ENCODE measurements at places on chromosomes 3 and 15.

GRCh38 chr3:188196232-188196990, 42.5 kb downstream of the LPP start:
- peak; percentile 53 for DNase-seq

DNA sequence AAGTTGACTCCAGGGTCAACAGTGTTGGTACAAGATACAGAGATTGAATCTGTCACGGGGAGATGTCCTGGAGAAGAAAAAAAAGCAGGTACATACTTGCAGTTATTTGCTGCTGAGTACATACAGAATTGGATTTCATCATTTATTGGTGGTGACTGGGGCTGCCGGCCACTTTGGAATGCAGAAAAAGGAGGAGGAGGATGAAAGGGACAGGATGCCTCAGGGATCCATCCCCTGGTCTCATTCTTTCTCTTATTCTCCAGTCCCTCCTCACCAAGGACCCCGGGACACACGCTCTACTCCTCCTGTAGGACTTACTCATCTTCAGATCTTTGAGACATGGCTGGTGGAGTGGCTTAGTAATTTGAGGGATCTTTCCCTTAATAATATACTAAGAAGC, 30.0 kb upstream of the MEIS2 start:
- no peak for DNase-seq

- DNase-seq: no peak
These were observed 8.2 kb upstream of the TMEM158 start for GRCh38 chr3:45234250-45234649.

- DNase-seq: no peak
These were observed 105.7 kb downstream of the LRTM1 start for GRCh38 chr3:54822206-54822605.

- no peak for DNase-seq
These were observed 848.8 kb upstream of the GBE1 start for GRCh38 chr3:82610236-82610635.

- DNase-seq: no peak
These were observed 121.2 kb downstream of the MECOM start for GRCh38 chr3:169542331-169542751.

DNA sequence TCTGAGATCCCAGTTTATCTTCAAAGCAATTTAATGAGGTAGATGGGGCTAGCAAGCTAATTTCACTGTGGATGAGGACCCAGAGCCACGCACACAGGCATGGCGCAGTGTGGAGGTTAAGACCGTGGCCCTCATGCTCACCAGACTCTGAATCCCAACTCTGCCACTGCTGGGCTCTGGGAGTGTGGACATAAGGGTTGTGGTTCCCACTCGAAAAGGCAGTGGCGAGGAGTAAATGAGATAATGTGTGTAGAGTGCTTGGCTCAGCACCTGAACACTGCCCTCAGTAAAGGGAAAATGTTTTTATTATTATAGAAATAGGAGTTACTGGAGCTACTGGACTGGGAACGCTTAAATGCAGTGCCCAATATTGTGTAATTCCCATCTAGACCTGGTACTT, 243.5 kb upstream of the TPM1 start:
- DNase-seq: no peak

- DNase-seq: no peak
These were observed 47.8 kb upstream of the ADGRG7 start for GRCh38 chr3:100561459-100562158.

DNA sequence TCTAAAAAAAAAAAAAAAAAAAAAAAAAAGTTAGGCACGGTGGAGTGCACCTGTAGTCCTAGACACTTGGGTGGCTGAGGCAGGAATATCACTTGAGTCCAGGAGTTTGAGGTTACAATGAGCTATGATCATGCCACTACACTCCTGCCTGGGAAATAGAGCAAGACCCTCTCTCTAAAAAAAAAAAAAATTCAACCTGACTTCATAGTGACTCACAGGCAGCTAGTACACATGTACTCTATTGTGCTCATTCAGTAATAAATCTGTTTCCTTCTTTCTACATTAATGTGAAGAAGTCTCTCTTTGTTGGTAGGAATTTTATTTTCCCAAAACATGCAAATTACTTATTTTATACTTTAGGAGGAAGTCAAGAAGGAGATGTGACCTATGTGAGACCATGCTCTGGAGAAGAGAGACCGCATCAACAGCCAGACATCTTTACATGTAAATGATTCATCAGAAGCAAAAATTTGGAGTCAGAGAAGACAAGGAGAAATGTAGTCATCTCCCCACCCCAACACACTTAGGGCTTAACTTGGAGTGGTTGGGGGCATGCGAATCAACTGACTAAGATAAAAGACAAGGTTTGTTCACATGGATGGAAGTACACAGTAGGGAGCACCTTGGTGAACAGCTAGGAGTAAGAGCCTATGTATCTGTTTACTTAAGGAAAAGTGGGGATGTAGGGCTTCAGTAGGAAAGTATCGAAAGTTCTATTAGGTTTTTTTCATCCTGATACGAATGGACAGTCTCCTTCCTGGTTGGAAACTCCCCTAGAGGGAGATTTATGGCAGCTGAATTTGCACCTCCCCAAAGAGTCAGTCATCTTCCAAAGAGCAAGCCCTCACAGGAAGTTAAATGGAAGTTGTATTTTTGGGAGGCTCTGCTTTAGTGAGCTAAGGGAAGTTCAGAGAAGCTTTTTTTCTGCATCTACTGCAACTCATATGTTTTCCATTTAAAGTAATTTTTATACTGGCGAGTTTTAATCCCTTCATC, 23.0 kb upstream of the NMD3 start:
- no peak for DNase-seq

DNA sequence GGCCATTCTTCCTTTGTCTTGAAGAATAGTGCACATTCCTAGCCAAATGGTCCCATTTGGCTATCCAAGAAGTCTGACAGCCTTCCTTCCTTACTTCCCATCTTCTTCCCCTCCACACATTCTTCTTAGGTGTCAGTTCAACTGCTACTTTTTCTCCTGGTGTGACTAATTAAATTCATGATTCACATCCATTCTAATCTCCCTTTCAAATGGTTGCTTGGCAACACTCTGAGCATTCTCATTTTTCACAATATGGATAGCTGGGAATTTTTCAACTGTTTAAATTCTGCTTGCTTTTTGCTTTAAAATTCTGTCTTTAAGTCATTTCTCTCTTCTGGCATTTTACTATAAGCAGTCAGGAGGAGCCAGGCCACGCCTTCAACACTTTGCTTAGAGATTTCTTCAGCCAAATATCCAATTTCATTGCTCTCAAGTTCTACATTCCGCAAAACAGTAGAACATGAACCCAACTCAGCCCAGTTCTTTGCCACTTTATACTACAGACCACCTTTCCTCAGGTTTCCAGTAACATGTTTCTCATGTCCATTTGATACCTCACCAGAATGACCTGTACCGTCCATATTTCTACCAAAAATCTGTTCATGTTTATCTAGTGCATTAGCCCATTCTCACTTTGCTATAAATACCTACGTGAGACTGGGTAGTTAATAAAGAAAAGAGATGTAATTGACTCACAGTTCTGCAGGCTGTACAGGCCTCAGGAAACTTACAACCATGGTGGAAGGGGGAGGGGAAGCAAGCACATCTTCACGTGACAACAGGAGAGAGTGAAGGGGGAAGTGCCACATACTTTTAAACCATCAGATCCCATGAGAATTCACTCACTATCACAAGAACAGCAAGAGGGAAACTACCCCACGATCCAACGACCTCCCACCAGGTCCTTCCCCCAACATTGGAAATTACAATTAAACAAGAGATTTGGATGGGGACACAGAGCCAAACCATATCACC, 31.9 kb upstream of the MCF2L2 start:
- no peak for DNase-seq

GRCh38 chr3:7382293-7383010, 521.5 kb downstream of the GRM7 start:
- no peak for DNase-seq

- no peak for DNase-seq
These were observed 126.7 kb downstream of the MTHFS start for GRCh38 chr15:79769933-79770759.

DNA sequence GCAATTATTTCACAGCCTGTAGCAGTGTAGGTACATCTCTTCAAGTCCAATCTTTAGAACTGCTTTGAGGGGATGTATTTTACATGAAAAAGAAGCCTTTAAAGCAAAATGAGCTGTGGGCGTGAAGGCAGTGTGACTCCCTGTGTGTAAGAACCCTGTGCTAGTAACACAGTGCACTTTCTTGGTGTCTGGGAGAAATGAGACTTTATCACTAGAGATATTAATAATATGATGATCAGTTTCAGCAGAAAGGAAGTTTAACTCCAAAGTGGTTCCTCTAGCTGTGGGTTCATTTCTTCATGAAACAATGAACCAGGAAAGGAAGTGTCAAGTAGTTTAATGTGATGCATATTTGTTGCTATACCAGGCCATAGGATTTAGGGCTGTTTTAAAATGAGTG, 41.5 kb downstream of the SLCO3A1 start:
- DNase-seq: no peak

DNA sequence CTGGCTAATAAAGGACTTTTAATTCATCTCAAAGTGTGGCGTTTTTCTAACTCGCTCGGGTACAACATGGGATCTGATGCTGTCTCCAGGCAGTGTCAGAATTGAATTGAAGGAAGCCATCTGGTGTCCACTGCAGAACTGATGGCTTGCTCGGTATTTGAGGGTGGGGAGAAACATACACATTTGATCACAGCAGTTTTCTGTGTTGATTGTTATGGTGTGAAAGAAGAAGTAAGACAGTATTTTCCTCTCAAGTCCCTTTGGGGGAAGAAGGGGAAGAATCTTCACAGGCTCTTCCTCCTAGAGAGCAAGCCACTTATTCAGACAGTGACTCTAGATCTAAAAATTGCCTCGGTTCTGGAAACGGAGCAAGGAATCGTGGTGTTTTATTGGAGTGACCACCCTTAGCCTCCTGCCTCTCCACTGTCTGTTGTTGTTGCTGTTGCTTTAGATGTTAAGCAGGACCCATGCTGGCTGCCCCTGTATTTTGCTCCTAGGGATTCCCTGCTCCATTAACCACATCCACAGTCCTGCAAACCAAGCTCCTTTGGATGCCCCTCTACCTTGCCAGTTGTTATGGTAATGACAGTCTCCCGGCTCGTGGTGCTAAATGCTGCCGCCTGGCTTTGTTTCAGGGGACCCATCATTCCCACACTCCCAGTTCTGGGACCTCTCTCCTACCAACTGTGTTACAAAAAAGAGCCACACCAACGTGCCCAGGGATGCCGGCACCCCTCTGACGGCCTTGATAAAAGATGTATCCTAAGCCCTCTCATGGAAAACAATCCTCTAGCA, 15.3 kb upstream of the MCCC1 start:
- no peak for DNase-seq

DNA sequence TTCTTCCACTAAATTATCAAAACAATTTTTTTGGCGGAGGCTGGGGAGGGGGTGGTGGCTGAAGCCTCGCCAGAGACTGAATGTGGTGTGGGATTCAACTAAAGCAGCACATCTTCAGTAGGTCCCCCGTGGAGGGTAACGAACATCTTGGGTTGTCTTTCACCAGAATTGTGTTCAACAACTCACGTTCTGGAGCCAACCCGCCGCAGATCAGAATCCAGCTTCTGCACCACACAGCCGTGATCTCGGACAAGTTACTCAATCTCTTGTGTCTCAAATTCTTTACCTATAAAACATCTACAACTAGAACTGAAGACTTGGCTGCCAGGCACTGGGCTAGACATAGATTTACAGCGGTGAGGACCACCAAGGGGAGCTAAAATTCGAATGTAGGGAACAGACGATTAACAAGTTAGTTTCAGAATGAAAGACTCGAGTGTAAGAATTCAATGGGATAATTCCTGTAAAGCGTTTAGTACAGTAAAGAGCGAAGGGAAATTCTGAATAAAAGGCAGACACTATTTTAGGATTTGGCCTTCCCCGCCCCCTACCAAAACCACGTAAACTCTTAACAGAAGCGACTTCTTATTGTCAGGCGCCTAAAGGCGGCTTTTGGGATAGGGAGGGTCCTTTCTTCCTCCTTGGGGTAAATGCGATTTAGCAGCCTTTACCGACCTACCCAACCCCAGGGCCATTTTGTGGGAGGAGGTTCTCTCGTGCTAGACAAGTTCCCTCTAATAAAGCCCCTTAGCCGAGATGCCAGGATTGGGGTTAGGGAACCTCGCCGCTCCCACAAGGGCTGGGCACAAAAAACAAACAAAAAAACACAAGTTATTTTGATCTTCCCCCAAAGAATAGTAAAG, 697 bp upstream of the RAB5A start:
- DNase-seq: peak; percentile 25

GRCh38 chr15:73273181-73274002, 95.4 kb downstream of the HCN4 start:
- peak; percentile 47 for DNase-seq

- DNase-seq: no peak
These were observed 53.2 kb upstream of the MCF2L2 start for GRCh38 chr3:183481582-183481981.

GRCh38 chr15:38074029-38074428, 139.6 kb downstream of the TMCO5A start:
- no peak for DNase-seq

DNA sequence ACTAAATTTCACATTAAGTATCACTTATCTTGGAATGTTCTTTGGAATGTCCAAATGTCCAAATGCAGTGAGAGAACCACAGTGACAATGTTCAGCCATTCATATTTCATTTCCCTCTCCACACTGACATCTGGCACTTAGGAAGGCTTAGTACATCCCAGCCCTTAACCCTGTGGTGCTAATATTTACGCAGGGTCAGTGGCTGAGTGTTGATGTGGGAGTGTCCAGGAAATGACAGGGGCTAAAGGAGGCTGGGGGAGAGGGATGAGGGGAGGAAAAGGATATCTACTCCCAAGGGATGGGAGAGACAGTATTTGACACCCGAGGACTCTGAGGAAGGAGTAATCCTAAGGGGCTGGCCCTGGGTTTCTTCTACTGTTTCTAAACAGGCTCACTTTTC, 14.1 kb upstream of the CCR4 start:
- no peak for DNase-seq

- no peak for DNase-seq
These were observed 436.4 kb downstream of the SHQ1 start for GRCh38 chr3:72411843-72412242.

DNA sequence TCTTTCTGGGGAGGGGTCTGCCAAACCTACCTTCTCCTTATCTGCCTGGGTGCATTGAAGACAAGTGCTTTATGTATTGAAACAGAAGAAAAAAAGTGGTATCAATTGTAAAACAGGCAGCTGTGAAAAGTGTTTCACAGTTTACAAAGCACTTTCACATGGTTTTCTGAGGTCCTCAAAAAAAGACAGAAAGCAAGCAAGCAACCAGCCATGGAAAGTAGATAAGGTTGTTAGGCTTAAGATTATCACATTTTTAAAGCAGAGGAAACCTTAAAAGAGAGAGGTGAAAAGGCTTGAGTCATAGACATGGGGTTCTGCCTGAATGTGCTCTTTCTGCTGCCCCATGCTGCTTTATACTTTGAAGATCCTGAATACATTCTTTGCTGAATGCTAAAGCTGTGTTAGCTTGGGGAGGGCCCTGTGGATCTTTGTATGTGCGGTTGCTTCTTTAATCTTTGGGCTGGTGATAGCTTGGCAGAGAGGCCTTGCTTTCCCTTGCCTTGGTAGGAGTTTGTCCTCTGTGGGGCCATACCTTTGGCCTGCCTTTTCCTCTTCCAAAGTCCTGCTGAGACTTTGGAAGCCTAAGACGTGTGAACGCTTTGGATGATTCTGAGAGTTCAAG, 2.6 kb downstream of the SMAD3 start:
- no peak for DNase-seq

Measured in hepatic stellate cell (primary cell).